ENCODE measurements at places on chromosomes 1 and 21.

- DNase-seq, result no peak
Observed at GRCh38 chr1:173444757-173445156, 32.4 kb upstream of the PRDX6 start.

GRCh38 chr1:150931773-150932172 lies 5.6 kb downstream of the SETDB1 start:
- DNase-seq, result no peak

GRCh38 chr1:41616563-41616962 lies 132.1 kb upstream of the EDN2 start:
- no peak for DNase-seq

- no peak for DNase-seq
Observed at GRCh38 chr1:157748262-157748817, 28.6 kb downstream of the FCRL2 start.

- DNase-seq, result no peak
Observed at GRCh38 chr1:180156631-180157091, 2.0 kb downstream of the QSOX1 start.

- DNase-seq, result no peak
Observed at GRCh38 chr1:166066107-166066506, 100.7 kb downstream of the FAM78B start.

DNA sequence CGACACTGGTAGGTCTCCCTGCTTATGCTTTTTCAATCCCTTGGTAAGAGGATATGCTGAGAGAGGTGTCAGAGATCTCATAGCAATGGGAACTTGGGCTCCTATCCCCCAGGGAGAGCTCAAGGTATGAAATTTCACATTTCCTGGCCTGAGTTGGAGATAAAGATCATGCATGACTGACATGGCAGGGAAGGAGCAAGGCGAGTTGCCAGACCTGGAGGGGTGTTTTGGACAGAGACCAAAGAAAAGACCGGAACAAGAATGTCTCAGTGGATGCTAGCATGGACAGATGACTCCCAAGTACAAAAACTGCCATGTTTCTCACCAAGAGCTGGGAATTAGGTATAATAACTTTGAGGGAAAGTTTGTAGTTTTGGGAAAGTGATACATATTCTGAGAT lies 334.1 kb upstream of the B3GALT2 start:
- DNase-seq, result no peak

- no peak for DNase-seq
Observed at GRCh38 chr1:96472471-96472870, 249.1 kb upstream of the PTBP2 start.

GRCh38 chr21:45386336-45386727 lies 18.6 kb upstream of the COL18A1 start:
- DNase-seq, result no peak

DNA sequence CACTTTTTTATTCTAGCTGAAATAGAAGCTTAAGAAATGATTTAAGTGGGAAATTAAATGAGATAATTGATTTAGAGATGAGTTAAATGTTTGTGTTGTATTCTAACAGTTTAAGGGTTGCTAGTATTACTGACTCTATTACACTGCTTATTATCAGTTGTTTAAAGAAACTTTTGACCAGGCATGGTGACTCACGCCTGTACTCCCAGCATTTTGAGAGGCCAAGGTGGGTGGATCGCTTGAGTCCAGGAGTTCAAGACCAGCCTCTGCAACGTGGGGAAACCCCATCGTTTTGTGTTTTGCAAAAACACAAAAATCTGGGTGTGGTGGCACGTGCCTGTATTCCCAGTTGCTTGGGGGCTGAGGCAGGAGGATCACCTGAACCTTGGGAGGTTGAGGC lies 14.2 kb downstream of the CLIC4 start:
- no peak for DNase-seq
